ENCODE measurements at places on chromosomes 4 and X. TPM values are rescaled to one million over a fixed set of nuclear protein-coding genes. Genes with fewer than 3 reads are reported as not detected.

The HTN1 gene
- total RNA-seq: not detected

The AREG gene
- total RNA-seq: 1.7 TPM

The STPG2 gene
- not detected for total RNA-seq

The CDX4 gene
- not detected for total RNA-seq

The IL15 gene
- total RNA-seq: 0.59 TPM

The TCEAL6 gene
- not detected for total RNA-seq

The UBQLN2 gene
- total RNA-seq: 37.6 TPM

The SOX3 gene
- total RNA-seq: not detected

The REELD1 gene
- not detected for total RNA-seq

The ITIH6 gene
- total RNA-seq: not detected

The RELL1 gene
- 19.3 TPM for total RNA-seq

The POF1B gene
- 0.16 TPM for total RNA-seq

The GAB3 gene
- 4.3 TPM for total RNA-seq

The NPNT gene
- total RNA-seq: 0.14 TPM

The STBD1 gene
- 0.09 TPM for total RNA-seq

The DCAF12L1 gene
- total RNA-seq: not detected

The PAGE4 gene
- total RNA-seq: not detected

The F9 gene
- total RNA-seq: not detected

The SPOCK3 gene
- not detected for total RNA-seq

The ETDB gene
- total RNA-seq: not detected

The GRID2 gene
- not detected for total RNA-seq

The ANXA3 gene
- total RNA-seq: not detected

The BMPR1B gene
- total RNA-seq: not detected
